ENCODE measurements at places on chromosomes 7 and 10. TPM values are rescaled to one million over a fixed set of nuclear protein-coding genes. Genes with fewer than 3 reads are reported as not detected.

- H3K4me3 ChIP-seq: no peak overlapping the region
- H3K4me1 ChIP-seq: no peaks in the 10 kb centered on the region
- DNase-seq: no peak
- H3K27me3 ChIP-seq: no peaks in the 10 kb centered on the region
Measured at GRCh38 chr7:101684983-101685330, 55.9 kb upstream of the MYL10 start.

- H3K27me3 ChIP-seq: no peaks in the 10 kb centered on the region
- no peaks in the 10 kb centered on the region for H3K36me3 ChIP-seq
- no peak for DNase-seq
- no peaks in the 10 kb centered on the region for H3K4me1 ChIP-seq
Measured at GRCh38 chr7:45910855-45911254, 10.2 kb downstream of the IGFBP3 start.

The FRMD4A gene
- 9.2 TPM for polyA plus RNA-seq

- H3K27ac ChIP-seq: no peak overlapping the region
- H3K4me1 ChIP-seq: no peaks in the 10 kb centered on the region
- H3K4me3 ChIP-seq: no peak overlapping the region
- H3K36me3 ChIP-seq: no peaks in the 10 kb centered on the region
- no peak for DNase-seq
Measured at GRCh38 chr7:21923658-21924057, 22.0 kb downstream of the CDCA7L start.

GRCh38 chr10:55146032-55146431 lies 345.0 kb upstream of the PCDH15 start:
- DNase-seq: no peak
- H3K27me3 ChIP-seq: no peaks in the 10 kb centered on the region
- no peak overlapping the region for H3K4me3 ChIP-seq
- no peaks in the 10 kb centered on the region for H3K36me3 ChIP-seq
- no peaks in the 10 kb centered on the region for H3K4me1 ChIP-seq

DNA sequence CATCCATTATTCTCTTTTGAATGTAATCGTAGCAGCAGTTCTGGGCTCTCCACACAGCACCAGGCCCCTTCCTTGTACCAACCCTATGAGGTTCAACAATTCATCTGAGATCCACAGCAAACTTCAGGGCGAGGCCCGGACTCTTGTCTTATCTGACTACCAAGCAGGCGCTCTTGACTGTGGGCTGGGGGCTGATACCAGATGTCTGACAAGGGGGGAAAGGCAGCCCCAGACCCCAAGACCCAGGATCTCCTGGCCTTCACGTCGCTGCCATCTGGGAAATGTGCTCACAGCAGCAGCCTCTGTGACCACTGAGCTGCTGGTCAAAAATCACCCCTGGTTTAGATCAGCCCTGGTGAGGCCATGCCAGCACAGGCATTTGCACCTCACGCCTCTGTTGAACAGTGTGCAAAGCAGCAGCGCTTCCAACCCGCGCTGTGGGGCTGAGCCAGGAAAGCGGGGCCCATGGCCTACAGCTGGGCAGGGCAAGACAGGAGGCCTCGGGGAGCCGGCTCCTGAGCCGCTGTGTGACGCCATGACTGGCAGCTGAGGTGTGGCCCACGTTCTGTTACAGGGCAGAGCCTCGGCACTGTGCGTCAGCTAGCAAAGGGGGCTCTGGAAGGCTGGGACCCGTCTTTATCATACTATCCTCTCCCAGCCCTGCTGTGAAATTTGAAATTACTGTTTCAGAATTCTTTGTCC lies 143.9 kb downstream of the PAXIP1 start:
- DNase-seq: no peak
- H3K4me1 ChIP-seq: no peaks in the 10 kb centered on the region
- no peak overlapping the region for H3K27ac ChIP-seq
- no peaks in the 10 kb centered on the region for H3K36me3 ChIP-seq
- no peak overlapping the region for H3K4me3 ChIP-seq

- no peaks in the 10 kb centered on the region for H3K27me3 ChIP-seq
- no peak for DNase-seq
- no peaks in the 10 kb centered on the region for H3K4me1 ChIP-seq
- no peak overlapping the region for H3K4me3 ChIP-seq
Measured at GRCh38 chr10:101611096-101611905, 23.2 kb downstream of the DPCD start.

The OR13A1 gene
- polyA plus RNA-seq: not detected

DNA sequence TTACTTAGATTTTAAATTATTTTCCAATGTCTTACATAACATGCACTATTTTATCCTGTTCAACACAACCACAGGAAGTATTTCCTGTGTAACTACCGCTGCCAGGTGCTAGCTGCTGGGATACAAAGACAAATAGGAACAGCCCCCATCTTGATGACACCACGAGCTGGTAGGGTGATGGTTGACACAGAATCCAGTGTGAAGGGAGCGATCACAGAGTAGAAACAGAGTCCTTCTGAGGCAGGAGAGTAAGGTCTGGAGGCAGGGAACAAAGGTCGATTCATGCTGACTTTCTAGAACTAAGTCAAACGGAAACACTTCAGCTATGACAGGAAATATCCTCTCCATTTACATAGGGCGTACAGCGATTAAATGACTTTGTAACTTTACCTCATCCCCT lies 232.3 kb downstream of the ADAM12 start:
- no peak overlapping the region for H3K27ac ChIP-seq
- no peaks in the 10 kb centered on the region for H3K36me3 ChIP-seq
- DNase-seq: no peak
- no peaks in the 10 kb centered on the region for H3K27me3 ChIP-seq
- no peaks in the 10 kb centered on the region for H3K4me1 ChIP-seq

GRCh38 chr7:80875537-80876120 lies 43.2 kb downstream of the SEMA3C start:
- H3K4me1 ChIP-seq: no peaks in the 10 kb centered on the region
- no peaks in the 10 kb centered on the region for H3K36me3 ChIP-seq
- H3K27ac ChIP-seq: no peak overlapping the region
- no peaks in the 10 kb centered on the region for H3K27me3 ChIP-seq
- DNase-seq: no peak

DNA sequence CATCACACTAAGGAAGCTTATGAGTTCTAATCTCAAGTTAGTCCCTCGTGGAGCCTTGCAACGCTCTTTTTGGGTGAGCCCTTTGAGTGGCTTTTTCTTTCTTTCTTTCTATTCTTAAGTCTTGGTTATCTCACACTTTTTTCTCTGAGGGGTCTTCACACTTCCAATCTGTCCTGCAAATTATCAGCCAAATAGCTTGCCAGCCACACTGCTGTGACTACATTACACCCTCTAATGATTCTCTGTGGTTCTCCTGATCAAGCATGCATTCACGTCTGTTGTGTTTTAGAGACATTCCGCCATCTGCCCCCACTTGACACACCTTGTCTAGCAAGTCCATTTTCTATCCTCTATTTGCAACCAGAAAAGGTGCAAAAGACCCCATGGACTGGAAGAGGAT lies 340.2 kb downstream of the THSD7A start:
- no peak overlapping the region for H3K4me3 ChIP-seq
- H3K27ac ChIP-seq: no peak overlapping the region
- H3K4me1 ChIP-seq: no peaks in the 10 kb centered on the region
- no peak for DNase-seq

DNA sequence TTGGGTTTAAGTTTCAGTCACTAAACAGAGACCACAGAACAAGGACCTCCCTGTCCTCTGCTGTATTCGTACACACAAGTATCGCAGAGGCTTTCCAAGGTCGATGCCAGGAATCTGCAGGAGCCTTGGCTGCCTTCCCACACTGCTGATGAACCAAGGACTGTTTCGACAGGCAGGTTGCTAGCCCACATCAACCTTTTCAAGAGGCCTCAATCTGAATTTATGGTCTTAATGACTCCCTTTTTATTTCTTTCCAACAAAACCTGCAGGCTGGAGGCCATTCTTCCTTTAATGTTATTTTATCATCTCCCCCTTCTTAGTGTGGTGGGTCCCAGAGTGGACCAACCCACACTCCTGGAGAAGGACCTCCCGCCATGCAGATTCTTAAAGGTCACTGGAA lies 45.6 kb downstream of the JCAD start:
- DNase-seq: no peak
- no peaks in the 10 kb centered on the region for H3K36me3 ChIP-seq

DNA sequence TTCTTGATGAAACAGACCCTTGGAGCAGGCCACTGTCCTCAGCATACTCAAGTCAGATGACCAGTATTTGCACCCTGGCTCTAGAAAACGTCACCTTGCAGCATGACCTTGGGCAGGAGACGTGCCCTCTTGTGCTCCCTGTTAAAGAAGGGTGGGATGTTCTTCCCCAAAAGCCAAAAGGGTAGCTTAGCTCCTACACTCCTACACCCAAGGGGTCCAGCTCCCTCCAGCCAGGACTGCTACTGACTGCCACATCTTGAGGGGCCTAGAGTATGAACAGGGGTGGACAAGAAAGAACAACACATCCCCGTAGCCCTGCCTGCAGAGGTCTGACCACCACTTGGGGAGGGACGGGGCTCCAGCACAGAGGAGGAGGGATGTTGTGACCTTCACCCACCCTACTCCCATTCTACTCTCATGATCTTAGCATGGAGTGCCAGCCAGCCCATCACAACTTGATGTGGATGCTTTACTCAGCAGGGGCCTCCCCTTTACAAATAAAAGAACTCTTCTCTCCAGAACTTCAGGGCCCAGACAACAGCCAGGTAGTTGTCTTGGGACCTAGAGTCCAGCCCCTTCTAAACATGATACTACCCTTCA lies 165.3 kb upstream of the ZMIZ1 start:
- no peak overlapping the region for H3K4me3 ChIP-seq
- no peaks in the 10 kb centered on the region for H3K36me3 ChIP-seq
- H3K27me3 ChIP-seq: no peaks in the 10 kb centered on the region
- H3K4me1 ChIP-seq: peaks cover 12% of the 10 kb centered on the region

The TCF7L2 gene
- 18.0 TPM for polyA plus RNA-seq

- H3K27ac ChIP-seq: peak overlapping the region; percentile 27
- no peaks in the 10 kb centered on the region for H3K27me3 ChIP-seq
- no peak overlapping the region for H3K4me3 ChIP-seq
- no peaks in the 10 kb centered on the region for H3K36me3 ChIP-seq
- no peak for DNase-seq
- H3K4me1 ChIP-seq: peaks cover 22% of the 10 kb centered on the region
Measured at GRCh38 chr10:119211625-119212441, 4.5 kb downstream of the GRK5 start.

- H3K27ac ChIP-seq: peak overlapping the region; percentile 70
- peaks cover 17% of the 10 kb centered on the region for H3K4me1 ChIP-seq
- peaks cover 17% of the 10 kb centered on the region for H3K36me3 ChIP-seq
- H3K4me3 ChIP-seq: peak overlapping the region; percentile 98
- H3K27me3 ChIP-seq: no peaks in the 10 kb centered on the region
Measured at GRCh38 chr7:2231992-2232765, 566 bp downstream of the MAD1L1 start.

GRCh38 chr10:80204677-80205476 lies 460 bp downstream of the ANXA11 start:
- peaks cover 48% of the 10 kb centered on the region for H3K4me1 ChIP-seq
- peak overlapping the region; percentile 73 for H3K4me3 ChIP-seq
- no peaks in the 10 kb centered on the region for H3K27me3 ChIP-seq
- DNase-seq: peak; percentile 51
- peak overlapping the region; percentile 95 for H3K27ac ChIP-seq

GRCh38 chr10:22434521-22434920 lies 89.2 kb downstream of the SPAG6 start:
- H3K4me1 ChIP-seq: peaks cover 15% of the 10 kb centered on the region
- H3K36me3 ChIP-seq: no peaks in the 10 kb centered on the region
- no peak for DNase-seq
- H3K27ac ChIP-seq: no peak overlapping the region
- H3K4me3 ChIP-seq: no peak overlapping the region
- H3K27me3 ChIP-seq: no peaks in the 10 kb centered on the region

GRCh38 chr7:5228066-5228465 lies 38.0 kb downstream of the WIPI2 start:
- no peaks in the 10 kb centered on the region for H3K27me3 ChIP-seq
- peaks cover 32% of the 10 kb centered on the region for H3K36me3 ChIP-seq
- no peak overlapping the region for H3K4me3 ChIP-seq
- DNase-seq: no peak
- H3K4me1 ChIP-seq: peaks cover 3% of the 10 kb centered on the region

DNA sequence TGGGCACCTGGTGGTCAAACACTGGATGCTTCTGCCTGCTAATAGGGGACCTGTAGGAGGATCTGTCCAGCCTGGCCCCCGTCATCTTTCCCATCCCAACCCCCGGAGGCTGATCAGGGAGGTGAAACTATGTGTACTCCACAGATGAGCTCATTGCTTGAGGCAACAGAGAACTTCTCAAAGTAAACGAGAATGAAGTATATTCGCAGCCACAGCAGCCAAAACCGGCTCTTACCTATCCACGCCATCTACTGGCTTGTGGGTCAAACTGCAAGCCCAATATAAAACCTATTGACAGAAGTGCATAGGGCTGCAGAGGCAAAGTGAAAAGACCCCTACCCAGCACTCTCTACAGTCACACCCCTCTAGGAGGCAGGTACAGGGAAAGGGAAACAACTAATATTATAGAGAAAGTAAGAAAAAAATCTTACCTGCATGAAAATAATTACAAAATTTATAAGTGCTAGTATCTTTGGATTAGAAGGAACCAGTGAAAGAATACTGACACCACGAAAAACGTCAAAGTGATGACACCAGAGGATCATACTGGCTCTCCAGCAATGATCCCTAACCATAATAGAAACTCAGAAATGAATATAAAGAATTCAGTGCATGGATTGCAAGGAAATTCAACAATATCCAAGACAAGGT lies 973.5 kb downstream of the ANKRD7 start:
- DNase-seq: no peak
- no peaks in the 10 kb centered on the region for H3K27me3 ChIP-seq
- no peak overlapping the region for H3K4me3 ChIP-seq
- no peaks in the 10 kb centered on the region for H3K36me3 ChIP-seq
- H3K27ac ChIP-seq: no peak overlapping the region

The CLDN3 gene
- polyA plus RNA-seq: 43.0 TPM

DNA sequence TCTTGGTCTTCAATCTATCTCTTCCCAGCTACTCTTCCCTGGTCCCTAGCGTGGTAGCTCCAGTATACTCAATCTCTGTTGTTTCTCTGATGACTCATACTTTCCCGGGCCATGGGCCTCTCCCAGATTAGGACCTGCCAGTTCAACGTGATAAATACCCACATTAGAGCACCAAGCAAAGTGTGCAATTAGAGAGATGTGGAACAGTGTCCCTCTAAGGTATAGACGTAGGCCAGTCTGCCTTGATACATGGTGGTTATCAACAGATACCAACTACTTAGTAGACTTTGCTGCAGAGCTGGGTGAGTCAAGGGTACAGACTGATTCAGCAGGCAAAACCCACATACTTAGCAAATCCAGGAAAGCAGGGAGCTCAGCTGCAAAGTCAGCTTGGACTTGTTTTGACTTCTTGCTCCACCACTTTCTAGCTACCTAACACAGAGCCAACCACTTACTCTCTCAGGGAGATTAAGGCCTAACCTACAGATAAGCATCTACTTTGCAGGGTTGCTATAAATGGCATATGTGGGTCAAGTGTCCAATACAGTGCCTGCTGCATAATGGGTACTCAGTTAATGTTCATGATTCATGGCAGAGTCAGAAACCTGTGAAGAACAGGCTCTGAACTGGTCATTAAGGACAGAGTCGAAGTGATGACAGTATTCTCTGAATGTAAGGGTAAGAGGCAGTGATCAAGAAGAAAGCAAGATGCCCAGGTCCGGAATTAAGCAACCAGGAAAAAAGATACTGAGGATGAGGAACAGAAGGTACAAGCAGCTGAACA lies 176.1 kb downstream of the CHN2 start:
- no peak overlapping the region for H3K27ac ChIP-seq
- H3K4me3 ChIP-seq: no peak overlapping the region
- peaks cover 4% of the 10 kb centered on the region for H3K36me3 ChIP-seq
- no peak for DNase-seq
- H3K4me1 ChIP-seq: peaks cover 3% of the 10 kb centered on the region
